ENCODE measurements at places on chromosomes 7 and 10.

DNA sequence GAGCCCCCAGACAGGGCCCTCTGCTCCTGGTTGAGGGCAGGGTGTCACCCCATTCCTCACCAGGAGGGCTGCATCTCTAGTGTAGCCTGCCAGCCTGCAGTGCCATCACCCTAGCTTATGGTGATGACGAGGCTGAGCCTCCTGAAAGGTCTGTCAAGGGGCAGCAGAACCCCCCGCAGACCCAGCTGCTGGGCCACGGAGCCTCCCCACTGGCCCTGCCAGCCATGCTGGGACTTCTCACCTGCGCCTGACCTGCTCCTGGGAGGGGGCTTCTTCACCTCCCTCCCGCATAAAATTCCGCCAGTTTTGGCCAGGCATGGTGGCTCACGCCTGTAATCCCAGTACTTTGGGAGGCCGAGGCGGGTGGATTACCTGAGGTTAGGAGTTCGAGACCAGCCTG is 40.4 kb upstream of the RASGEF1A start:
- DNase-seq = no peak

DNA sequence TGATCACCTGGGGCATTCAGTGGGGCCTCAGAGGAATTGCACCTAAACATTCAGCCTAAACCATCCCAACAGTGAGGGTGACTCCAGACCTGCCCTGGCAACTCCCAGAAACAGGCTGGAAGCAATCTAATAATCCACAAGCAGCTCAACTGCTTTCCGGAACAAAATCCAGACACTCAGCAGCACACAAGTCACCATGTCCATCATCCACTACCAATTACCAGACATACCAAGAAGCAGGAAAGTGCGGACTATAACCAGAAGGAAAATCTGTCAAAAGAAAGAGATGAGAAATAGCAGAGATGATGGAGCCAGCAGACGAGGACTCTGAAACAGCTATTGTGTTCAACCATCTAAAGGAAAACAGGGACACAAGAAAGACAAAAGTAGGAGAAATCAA is 342.6 kb upstream of the ZMIZ1 start:
- no peak for DNase-seq

DNA sequence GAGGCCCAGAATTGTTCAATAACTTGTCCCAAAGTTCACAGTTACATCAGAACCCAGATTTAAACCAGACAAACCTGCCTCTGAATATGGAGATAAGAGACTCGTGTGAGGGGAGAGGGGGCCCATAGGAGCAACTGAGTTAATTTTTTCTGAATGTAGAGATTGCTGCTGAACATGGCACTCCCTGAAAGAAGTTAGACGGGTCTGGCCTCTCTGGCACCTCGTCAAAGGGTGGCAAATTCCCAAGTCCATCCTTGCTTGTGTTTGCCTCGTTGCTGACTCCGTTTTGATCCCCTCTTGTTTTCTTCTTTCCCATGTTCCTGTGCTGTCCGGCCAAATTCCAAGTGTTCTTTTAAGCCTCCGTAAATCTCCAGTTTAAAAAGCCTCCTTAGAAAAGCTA is 35.2 kb upstream of the YAE1 start:
- no peak for DNase-seq

GRCh38 chr7:30466266-30466665 is 12.3 kb downstream of the NOD1 start:
- no peak for DNase-seq

- no peak for DNase-seq
Observed at GRCh38 chr7:48643431-48644013, 280.8 kb upstream of the CDC14C start.

DNA sequence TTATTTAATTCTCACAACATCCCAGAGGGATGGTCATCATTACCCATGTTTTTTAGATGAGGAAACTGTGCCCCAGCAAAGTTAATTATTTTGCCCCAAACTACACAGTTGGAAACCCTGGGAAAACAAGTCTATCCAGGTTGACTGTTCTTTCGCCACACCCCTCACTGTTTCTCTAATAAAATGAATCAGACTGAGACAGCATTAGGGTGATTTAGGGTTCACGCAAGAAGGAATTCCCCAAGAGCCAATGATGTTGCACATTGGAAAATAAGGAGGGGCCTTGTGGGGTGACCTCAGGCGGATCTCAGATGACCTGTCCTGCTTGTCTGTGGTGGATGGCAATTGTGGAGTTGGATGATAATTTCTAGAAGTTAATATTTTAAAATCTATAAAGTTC is 135.7 kb upstream of the TBX20 start:
- DNase-seq = no peak

- DNase-seq = no peak
Observed at GRCh38 chr10:129792864-129793263, 171.2 kb downstream of the EBF3 start.

- DNase-seq = no peak
Observed at GRCh38 chr7:26511866-26512265, 220.2 kb downstream of the SNX10 start.

GRCh38 chr10:110634527-110635209 is 9.5 kb upstream of the RBM20 start:
- DNase-seq = peak; percentile 49

GRCh38 chr7:35035511-35035961 is 1.7 kb downstream of the DPY19L1 start:
- peak; percentile 72 for DNase-seq

GRCh38 chr10:64484811-64485330 is 963.7 kb downstream of the REEP3 start:
- no peak for DNase-seq

DNA sequence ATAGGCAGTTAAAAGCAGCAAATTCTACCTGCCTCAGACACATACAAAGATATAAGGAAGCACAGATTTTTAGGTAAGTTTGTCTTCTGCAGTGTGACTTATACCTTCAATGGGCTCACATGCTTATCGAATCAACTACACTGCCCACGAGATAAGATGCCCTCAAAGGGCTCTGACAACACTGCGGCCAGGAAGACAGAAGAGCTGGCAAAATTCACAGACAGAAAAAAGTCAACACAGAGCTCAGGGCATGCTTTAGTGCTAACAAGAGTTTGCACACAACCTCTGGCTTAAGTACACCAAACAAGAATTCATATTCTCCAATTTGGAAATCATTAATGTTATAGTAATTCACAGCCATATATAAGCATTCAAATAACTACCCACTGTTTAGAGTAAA is 62.3 kb downstream of the LARP4B start:
- DNase-seq = no peak

DNA sequence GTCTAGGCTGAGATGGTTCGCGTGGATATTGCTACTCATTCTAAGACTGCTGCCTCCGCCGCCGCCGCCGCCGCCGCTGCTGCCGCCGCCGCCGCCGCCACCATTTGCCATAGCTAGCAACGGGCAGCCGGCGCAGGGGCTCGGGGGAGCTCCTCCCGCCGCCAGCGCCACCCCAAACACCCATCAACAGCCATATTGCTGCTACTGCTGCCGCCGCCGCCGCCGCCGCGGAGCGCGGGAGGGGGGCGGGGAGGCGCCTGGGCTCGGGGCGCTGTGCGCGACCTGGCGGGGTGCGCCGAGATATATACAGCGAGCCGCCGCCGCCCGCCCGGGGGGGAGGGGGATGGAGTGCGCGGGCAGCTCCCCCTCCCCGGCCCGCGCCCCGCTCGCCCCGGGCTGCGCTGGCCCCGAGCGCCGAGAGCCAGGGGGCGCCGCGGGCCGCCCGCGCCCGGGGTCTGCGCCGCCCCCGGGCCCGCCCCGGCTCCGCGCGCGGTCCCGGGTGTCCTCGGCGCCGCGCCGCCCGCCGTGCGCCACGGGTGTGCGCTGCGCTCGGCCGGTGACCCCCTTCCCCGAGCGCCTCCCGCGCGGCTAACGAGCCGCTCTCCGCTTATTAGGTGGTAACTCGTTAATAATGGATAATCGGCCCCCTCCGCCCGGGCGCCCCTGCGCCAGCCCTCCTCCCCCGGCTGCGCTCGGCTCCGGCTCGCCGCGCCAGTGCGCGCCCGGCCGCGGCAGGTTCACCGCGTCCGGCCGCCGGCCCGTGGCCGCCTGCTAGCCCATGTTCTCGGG is at the start of gene KCNMA1:
Gene KCNMA1, minus strand, starts transcription at position 277 of the 789 bp plus-strand sequence.
- DNase-seq = no peak

DNA sequence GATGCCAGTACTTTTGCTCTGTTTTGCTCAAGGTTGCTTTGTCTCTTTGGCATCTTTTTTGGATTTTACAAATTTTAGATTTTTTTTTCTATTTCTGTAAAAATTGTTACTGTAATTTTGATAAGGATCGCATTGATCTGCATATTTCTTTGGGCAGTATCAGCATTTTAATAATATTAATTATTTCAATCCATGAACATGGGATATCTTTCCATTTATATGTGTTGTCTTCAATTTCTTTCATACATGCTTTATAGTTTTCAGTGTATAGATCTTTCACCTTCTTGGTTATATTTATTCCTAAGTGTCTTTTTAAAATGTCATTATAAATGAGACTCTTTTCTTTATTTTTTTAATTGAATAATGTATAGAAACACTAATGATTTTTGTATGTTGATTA is 301.6 kb upstream of the SEMA3D start:
- DNase-seq = no peak

DNA sequence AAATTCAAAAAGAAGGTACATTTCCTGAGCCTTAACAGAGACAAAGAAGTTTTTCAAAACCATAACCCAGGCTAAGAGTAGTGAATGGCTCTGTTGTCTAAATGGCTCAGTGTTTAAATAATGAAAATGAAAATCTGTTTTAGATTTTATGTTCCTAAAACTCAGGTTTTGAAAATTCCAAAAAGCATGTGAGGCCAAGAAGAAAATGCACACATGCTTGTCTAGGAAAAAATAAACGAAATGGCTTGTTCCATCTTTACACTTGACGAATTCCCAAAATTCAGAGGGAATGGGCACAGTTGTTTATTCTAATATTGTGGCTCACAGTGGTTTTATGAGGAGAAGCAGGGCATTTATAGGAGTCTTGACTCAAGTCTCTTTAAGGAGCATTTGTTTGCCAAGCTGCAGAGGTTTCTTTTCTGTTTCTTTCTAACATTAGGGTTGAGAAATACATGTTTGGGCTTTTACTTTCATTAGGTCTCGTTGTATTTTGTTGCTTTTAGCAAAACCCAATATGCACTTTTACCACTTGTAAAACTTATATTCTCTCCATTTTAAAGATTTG is 527.6 kb upstream of the ANKRD30A start:
- DNase-seq = no peak

DNA sequence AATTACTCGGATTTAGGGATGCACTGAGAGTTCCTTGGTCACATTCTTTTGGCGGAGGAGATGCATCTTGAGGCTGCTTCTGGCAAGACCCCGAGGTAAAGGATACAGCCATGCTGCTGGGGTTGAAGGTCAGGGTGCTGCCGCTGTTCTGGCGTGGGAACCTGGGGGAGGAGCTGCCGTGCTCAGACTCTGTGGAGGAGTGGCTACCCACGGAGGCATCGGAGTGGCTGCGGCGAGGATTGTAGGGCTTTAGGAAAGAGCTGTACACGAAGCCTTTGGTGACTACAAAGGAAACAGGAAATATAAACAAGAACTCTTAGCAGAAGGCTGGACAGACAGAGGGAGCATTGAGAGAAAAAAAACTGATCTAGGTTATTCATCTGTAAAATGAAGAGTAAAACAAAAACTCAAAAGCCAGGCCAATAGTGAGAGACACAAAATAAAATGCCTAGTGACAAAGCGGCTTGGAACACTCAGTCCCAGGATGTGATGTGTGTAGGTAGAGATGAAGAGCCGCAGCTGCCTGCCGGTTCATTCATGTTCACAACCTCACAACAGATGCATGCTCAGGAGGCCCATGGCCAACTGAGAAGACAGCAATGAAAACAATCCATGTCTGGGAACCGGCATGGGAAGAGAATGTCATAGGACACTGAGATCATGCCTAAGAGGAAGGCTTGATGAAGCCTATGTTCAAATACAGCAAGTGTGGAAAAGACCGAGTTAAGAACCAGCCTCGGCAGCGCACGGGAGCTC is 97.8 kb downstream of the ABCC2 start:
- no peak for DNase-seq

DNA sequence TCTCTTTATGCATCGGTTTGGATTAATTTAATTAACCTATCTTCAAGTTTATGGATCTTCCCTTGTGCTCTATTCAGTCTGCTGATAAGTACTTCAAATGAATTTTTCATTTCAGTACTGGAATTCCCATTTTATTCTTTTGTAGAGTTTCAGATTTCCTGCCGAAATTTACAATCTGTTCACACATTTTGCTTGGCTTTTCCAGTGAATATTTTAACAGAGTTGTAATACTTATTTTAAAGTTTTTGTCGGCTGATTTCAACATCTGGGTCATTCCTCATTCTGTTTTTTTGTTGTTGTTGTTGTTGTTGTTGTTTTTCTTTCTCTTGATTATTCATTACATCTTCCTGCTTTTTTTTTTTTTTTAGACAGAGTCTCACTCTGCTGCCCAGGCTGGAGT is 89.9 kb upstream of the KCNMA1 start:
- no peak for DNase-seq

- no peak for DNase-seq
Observed at GRCh38 chr7:127850195-127850594, 181.0 kb downstream of the LRRC4 start.

DNA sequence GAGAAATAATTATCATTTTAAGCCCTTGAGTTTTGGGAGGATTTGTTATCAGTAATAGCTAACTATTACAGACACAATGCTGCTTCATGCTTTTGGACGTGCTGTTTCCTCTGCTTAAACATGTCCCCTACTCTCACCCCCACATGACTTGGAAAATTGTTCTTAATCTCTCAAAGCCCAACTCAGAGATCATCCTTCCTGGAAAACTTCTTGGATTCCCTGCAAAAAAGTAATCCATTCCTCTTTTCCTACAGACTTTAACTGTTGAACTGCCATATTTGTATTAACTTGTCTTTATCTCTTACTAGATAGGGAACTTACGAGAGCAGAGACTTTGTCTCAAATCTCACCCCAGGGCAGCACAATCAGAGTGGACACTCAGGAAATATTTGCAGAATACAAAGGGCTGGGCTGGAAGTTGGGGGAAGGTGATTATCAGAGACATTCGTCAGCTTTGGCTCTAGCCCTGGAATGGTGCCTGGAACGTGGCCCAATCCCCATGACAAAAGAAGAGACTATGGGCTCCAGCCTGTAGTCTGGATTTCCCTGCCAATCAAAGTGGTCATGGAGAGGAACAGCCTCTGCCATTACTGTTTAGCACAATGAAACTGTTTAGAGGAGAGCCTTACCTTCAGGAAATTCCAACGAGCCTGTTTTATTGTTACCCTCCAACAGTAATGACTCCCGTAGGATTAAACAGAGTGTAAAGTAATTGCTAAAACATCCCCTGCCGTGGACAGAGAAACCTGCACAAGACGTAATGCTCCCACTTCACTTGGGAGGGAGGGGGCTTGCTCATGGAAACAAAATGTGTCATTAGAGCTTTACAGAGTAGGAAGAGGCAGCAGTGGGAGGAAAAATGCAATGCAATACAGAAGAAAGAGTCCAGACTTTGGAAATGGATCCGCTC is 140.4 kb upstream of the AUTS2 start:
- DNase-seq = no peak

All from HT-29 (cell line).